ENCODE measurements at places on chromosomes 6 and 20.

DNA sequence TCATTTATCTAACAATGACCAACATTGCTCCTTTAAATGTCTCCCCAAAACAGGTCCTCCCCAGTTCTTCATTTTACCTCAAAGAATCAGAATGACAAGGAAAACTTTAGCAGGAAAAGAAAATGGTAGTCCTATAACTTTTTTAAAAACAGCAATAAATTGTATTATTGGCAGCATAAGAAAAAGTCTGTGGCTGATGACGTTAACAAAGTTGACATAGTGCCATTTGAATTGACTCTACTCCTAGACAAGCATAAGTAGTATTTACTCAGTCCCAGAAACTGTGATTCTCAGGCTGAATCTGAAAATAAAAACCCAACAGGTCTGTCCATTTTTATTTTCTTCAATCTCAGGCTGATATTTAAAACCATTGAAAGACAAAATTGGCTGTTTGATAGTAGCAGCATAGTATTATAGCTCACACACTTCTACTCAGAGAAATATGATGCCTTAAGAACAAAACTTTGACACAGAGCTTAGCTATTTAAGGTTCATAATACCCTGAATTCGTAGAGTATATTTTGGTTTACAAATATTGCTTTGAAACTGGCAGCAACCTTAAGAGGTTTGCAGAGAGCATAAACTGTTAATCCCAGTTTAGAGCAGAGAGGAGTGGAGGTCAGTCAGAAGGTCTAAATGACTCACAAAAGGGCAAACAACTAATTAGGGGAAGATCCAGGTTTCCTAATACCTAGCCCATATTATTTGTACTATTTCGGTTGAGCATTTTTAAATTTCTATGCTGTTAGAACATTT is 35.0 kb upstream of the TENT5A start:
- DNase-seq = no peak

- DNase-seq = no peak
Measured at GRCh38 chr6:68880050-68880813, 245.2 kb downstream of the ADGRB3 start.

DNA sequence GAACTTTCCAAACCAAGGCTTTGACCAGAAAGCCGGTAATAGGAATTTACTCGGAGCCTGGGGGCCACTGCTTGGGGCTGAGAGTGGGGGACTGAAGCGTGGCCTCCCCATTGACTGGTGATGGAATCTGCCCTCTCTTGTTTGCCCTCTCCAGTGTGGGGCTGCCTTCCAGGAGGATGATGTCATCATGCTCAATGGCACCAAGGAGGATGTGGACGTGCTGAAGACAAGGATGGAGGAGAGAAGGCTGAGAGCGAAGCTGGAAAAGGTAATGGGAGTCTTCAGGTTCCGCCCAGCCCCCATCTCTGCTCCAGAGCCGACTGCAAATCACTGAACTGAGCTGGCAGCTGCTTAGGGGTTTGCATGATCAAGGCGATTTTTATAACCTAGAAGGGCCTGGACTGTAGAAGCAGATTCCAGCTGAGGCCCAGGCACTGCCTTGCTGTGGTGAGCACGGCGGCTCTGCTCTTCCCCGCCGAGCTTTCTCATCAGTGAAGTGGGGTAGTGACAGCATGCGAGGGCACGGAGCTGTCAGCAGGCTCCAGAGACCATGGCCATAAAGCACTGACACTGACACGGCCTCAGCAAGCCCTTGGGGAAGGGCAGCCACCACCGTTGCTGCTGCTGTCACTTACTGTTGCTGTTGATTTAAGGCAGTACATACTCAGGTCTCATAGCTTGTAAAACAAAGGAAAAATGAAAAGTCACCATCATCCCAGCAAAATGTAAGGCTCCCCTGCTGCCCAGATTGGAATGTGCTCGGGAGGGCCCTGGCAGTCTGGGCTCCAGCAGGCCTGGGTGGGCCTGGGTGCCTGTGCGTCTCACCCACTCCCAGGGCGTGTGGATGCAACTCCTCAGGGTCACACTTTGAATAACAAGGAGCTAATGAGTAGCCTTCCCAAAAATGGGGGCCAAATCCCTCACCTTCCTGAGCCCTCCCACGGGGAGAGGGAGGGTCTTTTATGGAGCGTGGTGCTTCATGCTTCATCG is 11.1 kb upstream of the FAM209A start:
- no peak for DNase-seq

DNA sequence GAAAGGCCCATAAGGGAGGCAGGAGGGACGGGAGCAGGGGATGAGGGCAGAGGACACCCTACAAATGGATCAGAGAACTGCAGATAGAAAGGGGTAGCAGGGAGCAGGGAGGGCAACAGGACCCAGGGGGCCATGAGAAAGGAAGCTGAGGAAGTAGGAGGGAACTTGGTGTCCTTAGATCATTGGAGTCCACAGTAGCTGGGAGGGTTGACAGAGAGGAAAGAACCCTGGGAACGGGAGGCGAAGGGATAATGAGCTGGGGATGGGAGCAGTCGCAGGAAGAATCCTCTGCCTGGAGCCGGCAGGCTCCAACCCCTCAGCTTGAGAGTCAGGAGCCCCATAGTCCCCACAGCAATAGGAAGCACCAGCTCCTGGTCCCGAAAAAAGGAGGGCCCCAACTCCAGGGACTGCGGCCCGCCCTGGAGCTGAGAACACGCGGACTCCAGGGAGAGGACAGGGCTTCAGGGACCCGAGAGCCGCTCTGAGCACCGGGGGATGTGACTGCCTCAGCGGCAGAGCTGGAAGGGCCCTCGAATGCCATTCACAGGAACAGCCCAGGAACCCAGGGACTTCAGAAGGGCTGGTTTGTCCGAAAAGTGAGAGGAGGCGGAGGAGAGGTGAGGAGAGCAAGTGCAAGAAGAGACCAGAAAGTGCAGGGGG is 32.7 kb downstream of the HLA-A start:
- DNase-seq = no peak

GRCh38 chr6:131400779-131401496 is 172.1 kb upstream of the ARG1 start:
- DNase-seq = no peak

DNA sequence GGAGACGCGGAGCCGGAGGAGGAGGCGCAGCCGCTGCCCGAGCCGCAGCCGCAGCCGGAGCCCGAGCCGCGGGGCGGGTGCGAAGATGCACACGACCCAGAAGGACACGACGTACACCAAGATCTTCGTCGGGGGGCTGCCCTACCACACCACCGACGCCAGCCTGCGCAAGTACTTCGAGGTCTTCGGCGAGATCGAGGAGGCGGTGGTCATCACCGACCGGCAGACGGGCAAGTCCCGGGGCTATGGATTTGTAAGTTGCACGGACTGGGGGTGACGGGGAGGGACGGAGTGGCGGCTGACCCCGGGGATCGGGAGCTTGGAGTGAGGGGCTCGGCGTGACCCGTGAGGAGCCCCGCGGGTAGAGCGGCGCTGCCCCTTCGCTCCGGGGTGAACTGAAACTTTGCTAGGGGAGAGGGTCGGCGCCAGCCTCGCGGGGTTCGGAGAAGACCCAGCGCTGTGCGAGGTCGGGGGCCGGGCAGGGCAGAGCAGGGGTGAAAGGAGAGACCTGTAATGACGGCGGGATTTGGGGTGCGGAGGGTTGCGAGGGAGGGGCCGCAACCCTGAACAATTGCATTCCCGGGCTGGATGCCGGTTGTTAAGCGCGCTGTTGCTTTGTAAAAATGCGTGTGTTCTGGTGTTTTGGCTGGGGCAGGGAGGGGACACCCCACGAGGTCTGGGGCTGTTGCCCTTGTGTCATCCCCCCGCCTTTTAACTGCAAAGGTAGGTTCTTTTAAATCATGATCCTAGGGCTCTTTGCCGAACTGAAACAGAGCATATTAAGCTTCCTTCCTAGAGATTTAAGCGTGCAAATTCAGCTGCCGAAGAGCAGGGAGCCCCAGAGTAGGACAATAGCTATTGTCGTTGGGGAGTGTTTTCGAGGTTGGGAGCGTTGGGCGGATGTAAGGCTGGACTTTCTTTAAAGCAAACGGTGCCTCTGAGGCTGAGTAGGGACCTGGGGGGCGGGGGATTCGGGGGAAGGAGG is 628 bp downstream of the RBM24 start:
- DNase-seq = no peak

DNA sequence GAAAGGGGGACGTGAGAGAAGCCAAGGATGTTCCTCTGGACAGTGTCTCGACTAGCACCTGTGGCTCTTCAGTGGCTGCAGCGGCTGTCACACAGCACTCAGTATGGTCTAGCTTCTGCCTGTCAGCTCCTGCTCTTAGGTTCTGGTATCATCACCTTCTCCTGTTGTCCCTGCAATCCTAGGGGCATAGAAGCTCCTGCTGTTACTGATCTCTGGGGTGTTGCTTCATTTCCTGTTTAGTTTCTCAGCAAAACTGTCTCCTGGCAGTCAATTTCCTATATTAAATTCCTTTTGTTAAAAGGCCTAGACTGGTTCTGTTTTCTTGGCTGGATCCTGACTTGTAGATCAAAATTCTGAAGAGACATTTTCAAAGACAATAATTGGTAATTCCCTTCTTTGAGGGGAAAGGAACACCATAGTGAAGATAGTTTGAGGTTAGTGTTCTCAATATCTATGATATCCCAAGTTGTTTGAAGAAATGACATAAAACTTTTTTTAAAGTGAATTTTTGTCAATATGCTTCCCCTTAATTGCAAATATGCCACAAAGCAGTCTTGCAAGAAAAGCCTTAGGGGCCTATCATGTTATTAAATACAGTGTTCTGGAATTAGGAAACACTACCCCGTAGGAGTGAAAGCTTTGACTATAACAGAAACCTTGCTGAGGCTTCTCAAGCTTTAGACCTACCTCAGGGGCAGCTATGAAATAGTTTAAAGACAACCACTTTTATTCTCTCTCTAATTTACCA is 148.5 kb downstream of the KIF6 start:
- DNase-seq = no peak

GRCh38 chr6:96943555-96944215 is 19.2 kb downstream of the KLHL32 start:
- DNase-seq = no peak

- DNase-seq = no peak
Measured at GRCh38 chr6:113980937-113981554, 10.1 kb upstream of the HDAC2 start.

DNA sequence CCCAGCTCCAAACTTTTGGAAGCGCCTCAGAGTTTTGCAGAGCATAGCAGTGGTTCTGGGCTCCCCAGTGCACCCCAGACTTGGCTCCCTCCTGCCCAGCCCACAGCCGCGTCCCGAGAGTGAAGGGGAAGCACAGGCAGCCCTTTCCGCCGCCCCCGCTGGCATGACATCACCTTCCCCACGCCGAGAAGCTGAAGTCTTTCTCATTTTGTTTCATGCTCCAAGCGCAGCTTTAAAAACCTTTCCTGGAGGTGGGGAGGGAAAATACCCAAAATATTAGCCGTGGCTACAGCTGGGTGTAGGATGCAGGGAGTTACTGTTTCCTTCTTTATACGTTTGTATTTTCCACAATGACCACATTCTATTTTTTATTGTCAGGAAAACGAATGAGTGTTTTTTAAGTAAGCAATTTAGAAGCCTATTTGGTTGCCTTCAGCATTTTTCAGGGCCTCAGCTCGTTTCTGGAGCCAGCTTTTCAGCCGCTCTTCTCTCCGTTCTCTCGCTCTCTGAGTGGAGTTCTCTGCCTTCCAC is 72.9 kb downstream of the SNX5 start:
- DNase-seq = peak; percentile 11

GRCh38 chr6:73121421-73121993 is 103.8 kb downstream of the KHDC1L start:
- no peak for DNase-seq

- no peak for DNase-seq
Measured at GRCh38 chr6:14035874-14036273, 81.7 kb upstream of the CD83 start.

DNA sequence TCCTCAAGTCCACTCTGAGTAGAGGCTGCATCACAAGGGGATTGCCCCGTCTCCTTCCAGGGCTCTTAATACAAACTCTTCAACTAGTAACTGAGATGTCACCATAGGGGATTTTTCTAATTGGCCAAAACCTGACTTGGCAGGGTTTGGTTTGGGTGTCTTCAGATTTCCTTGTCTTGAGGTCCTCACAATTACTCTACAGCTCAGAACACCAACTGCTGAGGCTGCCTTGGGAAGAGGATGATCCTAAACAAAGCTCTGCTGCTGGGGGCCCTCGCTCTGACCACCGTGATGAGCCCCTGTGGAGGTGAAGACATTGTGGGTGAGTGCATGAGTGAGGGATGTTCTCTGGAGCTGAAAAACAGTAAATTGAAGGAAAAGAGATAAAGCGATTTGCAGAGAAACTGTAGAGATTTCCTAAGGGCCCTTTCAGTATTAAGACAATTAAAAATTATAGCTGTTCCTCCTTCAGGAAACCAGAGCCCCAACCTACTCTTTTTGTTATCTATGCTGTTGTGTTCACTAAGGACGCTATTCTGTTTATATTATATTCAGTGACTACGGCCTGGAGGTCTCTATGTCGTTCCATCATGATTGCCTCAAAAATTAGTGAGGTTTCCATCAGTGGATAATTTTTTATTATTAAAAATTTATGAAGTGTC is at the start of gene HLA-DQA1:
HLA-DQA1 (plus strand) TSS at position 188 of the 662 bp plus-strand sequence; CDS start at position 241, 53 bp downstream.
- no peak for DNase-seq

- no peak for DNase-seq
Measured at GRCh38 chr6:79656134-79656533, 25.0 kb downstream of the SH3BGRL2 start.

DNA sequence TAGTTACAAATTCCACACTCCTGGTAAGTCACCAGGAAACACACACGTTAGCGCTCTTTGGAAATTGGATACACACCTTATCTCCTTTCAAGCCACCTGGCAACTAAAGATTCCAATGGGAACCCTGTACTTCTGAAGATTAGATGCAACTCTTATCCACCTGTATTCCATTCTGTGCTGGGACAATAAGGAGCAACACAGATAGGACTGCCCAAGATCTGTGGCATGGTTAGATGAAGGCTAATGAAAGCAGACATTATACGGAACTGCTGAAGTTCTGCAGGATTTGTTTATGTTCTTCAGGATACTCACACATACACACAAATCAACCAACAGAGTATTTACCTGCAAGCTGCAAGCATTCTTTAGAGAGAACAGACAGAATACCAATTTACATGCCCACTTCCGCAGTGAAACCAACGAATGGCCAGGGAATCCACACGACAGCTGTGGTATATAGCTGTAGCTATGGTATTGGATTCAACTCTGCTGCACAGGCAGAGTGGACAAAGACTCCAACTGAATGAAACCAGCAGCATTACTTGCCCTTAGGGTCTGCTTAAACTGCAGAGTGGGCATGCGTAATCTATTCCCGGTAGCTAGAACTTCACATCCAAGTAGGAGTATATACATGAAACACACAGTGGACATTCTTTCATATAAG is 12.0 kb downstream of the NCOA5 start:
- no peak for DNase-seq

- DNase-seq = no peak
Measured at GRCh38 chr6:137111296-137112066, 62.0 kb downstream of the IL22RA2 start.

GRCh38 chr6:44527181-44527580 is 139.7 kb downstream of the CDC5L start:
- no peak for DNase-seq

DNA sequence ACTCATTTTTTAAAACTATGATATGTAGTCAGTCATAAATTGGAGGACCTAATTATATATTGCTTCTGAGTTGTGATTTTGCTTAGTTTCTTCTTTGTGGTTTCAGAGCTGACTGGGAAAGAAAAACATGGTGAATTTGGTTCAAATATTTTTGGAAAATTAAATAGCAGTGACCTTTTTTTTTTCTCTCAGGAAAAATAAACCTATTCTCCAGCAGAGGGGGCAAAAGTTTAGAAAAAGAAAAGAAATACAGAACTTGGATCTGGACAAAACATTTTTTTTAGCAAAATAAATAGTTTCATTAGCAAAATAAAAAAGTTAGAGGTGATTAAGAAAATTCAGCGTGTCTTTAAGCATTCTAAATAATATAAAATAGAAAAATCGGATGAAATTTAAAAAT is 10.2 kb downstream of the COL10A1 start:
- DNase-seq = no peak

- no peak for DNase-seq
Measured at GRCh38 chr6:133997267-133997666, 44.2 kb downstream of the TBPL1 start.
